Stomach (tissue), 19 donors: ENCODE measurements at places on chromosomes 5 and 9. TPM values are rescaled to one million over a fixed set of nuclear protein-coding genes. Genes with fewer than 3 reads are reported as not detected.

Gene RNF208
- 18.7 TPM for total RNA-seq

Gene PCDHGA3
- total RNA-seq = 1.1 TPM

Gene ZDHHC21
- 7.0 TPM for total RNA-seq

Gene DAPK1
- 40.3 TPM for total RNA-seq

- H3K27ac ChIP-seq = peak overlapping the region; percentile 10
- no peaks in the 10 kb centered on the region for H3K27me3 ChIP-seq
- H3K4me3 ChIP-seq = no peak overlapping the region
Observed at GRCh38 chr9:99027443-99027842, 77.5 kb upstream of the TGFBR1 start.

GRCh38 chr5:530001-530955 lies 6.0 kb upstream of the SLC9A3 start:
- no peak for DNase-seq
- no peak overlapping the region for H3K27ac ChIP-seq
- peaks cover 17% of the 10 kb centered on the region for H3K27me3 ChIP-seq
- peaks cover 9% of the 10 kb centered on the region for H3K4me1 ChIP-seq

DNA sequence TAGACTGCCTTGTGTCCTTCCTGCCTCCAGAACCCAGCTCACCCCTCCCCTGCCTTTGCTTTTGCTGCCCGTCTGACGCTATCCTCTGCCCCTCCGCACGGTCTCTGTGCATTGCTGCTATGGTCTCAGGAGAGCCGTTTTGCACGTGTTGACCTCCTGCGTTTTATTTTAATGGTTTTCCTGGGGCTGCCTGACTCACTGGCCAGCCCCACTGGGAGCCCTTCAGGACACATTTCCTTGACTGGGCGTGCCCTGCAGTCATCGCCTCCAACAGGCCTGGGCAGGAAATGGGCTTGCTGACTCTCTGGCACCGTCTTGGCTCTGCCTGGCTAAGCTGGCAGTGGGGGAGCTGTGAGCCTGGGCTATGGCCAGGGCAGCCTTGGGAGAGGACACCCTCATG lies 17.9 kb upstream of the ASS1 start:
- H3K4me1 ChIP-seq = no peaks in the 10 kb centered on the region
- H3K27ac ChIP-seq = no peak overlapping the region
- no peak for DNase-seq
- no peaks in the 10 kb centered on the region for H3K36me3 ChIP-seq
- no peaks in the 10 kb centered on the region for H3K27me3 ChIP-seq

- no peaks in the 10 kb centered on the region for H3K36me3 ChIP-seq
- H3K4me3 ChIP-seq = no peak overlapping the region
- H3K4me1 ChIP-seq = no peaks in the 10 kb centered on the region
- no peaks in the 10 kb centered on the region for H3K27me3 ChIP-seq
Observed at GRCh38 chr5:140595538-140596300, 31.1 kb downstream of the SLC35A4 start.

DNA sequence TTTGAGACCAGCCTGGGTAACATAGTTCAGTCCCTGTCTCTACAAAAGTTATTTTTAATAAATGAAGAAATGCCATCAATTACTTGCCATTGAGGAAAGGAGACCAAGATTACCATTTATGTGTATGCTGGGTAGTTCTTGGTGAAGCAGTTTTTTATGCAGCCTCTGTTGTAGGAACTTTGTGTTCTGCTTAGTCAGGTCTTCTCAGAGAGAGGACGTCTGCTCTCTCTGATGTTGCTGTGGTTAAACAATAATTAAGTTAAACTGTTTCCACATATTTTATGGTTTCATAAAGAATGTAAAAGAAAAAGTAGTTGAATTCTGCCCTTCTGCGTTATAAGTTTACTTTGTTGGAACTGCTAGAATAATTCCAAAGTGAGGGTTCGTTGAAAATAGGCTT lies 210.5 kb downstream of the KDM4C start:
- H3K4me3 ChIP-seq = no peak overlapping the region
- no peak overlapping the region for H3K27ac ChIP-seq
- no peaks in the 10 kb centered on the region for H3K27me3 ChIP-seq
- H3K4me1 ChIP-seq = no peaks in the 10 kb centered on the region
- DNase-seq = no peak

- H3K36me3 ChIP-seq = no peaks in the 10 kb centered on the region
- no peak overlapping the region for H3K27ac ChIP-seq
- no peaks in the 10 kb centered on the region for H3K27me3 ChIP-seq
Observed at GRCh38 chr9:1454616-1455347, 404.6 kb downstream of the DMRT2 start.

DNA sequence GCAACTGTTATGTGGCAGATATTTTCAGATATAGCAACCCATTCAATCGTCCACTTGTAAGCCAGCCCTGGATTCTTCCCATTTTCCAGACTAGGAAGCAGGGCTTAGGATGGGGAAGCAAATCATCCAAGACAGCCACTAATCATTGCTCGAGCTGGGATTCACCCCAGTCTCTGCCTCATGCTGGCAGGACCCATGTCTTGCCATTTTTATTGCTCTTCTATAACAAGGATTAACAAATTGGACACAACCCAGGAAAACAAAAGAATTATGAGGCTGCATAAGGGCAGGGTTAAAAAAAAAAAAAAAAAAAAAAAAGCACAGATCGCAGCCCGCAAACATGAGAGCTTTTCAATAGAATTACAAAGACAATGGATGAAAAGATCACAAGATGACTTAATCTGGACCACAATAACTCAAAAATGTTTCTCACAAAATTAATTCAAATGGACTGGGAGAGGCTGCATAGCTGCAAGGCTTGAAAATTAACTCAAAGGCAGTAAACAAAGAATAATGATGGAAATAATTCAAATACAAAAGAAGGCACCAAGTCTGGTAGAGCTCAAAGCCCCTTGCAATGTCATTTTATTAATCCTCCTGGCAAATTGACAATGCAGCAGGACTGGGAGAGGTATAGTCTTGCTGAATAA lies 40.7 kb downstream of the ASTN2 start:
- no peak for DNase-seq
- no peak overlapping the region for H3K4me3 ChIP-seq
- no peaks in the 10 kb centered on the region for H3K36me3 ChIP-seq
- H3K27ac ChIP-seq = no peak overlapping the region
